ENCODE measurements at places on chromosomes 16 and 17. TPM values are rescaled to one million over a fixed set of nuclear protein-coding genes. Genes with fewer than 3 reads are reported as not detected.

DNA sequence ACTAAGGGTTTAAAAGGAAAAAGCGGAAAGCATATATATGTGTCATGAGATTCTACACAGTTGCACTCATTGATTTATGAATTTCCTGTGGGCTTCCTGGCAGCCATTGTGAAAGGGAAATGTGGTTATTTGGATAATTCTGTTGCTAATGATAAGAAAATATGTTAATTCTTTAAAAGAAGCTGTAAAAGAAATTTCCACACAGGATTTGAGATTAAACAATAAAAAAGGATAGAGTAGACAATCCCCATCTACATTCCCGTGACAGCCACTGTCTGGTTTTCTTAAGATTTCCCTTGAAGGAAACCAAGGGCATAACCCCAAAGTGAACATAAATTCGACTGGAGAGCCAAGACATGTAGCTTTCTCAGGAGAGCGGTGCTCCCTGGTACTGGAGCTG is 397.5 kb downstream of the CPPED1 start:
- DNase-seq, result no peak

DNA sequence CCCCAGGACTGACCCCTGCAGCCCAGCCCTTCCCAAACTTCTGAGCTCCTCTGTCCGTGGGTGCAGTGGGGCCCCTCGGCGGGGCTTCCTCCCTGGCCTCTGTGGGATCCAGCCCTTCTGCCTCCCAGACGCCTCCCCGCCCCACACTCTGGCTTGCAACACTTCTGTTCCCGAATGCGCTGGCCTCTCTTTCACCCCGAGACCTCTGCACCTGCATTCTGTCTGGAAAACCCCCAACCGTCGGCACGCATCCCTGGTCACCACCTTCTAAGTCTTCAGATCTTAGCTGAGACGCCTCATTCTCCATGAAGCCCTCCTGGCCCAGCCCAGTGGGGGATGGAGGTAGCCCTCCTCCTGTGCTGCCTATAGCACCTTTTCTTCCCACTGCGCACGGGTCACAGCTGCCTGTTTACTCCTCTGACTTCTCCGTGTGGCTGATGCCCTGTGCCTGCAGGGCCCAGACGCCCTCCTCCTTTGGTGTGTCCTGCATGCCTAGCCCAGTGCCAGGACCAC is 26.4 kb downstream of the TMEM235 start:
- no peak for DNase-seq

TP53TG3C gene
- total RNA-seq, result not detected

ITGAX gene
- 3.5 TPM for total RNA-seq

TLCD1 gene
- 21.3 TPM for total RNA-seq

OR4D1 gene
- total RNA-seq, result not detected

DNA sequence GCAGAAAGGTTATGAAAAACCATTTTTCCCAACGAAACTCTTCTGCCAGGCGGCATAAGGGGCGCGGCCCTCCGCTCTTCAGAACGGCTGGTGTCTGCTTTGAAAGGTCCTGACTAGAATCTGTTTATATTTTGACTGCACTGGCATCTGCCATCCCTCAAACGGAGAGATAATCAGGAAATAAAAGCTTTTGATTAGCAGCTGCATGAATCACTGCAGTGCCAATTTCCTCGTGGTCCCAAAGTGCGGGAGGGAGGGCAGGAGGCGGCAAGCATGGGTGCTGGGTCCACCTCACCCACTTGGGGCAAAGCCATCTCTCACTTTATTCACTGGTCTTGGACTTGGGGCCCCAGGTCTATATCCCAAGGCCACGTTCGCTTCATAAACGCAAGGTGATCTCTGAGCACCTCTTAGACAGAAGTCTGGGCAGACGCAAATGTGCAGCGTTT is 49.7 kb downstream of the TBC1D16 start:
- peak; percentile 23 for DNase-seq

NR1D1 gene
- 14.8 TPM for total RNA-seq

DNA sequence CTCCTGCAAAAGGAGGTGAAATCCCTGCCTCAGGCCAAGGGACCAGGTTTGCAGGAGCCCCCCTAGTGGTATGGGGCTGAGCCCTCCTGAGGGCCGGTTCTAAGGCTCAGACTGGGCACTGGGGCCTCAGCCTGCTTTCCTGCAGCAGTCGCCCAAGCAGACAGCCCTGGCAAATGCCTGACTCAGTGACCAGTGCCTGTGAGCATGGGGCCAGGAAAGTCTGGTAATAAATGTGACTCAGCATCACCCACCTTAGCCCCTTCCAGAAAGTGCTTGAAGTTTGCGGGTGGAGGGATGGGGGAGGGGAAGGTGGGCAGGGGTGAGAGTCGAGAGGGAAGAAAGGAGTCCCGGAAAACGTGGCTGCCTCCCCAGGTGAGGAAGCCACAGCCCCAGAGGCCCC is 2.1 kb downstream of the MC1R start:
- DNase-seq, result no peak

All from mucosa of descending colon (tissue), 3 donors.